ENCODE measurements at places on chromosomes 2 and 18. TPM values are rescaled to one million over a fixed set of nuclear protein-coding genes. Genes with fewer than 3 reads are reported as not detected.

The DTNA gene
- polyA plus RNA-seq: not detected

GRCh38 chr2:74555610-74556103 is 1.1 kb downstream of the DOK1 start:
- DNase-seq: no peak

GRCh38 chr2:195509551-195509950 is 147.5 kb upstream of the SLC39A10 start:
- DNase-seq: no peak

DNA sequence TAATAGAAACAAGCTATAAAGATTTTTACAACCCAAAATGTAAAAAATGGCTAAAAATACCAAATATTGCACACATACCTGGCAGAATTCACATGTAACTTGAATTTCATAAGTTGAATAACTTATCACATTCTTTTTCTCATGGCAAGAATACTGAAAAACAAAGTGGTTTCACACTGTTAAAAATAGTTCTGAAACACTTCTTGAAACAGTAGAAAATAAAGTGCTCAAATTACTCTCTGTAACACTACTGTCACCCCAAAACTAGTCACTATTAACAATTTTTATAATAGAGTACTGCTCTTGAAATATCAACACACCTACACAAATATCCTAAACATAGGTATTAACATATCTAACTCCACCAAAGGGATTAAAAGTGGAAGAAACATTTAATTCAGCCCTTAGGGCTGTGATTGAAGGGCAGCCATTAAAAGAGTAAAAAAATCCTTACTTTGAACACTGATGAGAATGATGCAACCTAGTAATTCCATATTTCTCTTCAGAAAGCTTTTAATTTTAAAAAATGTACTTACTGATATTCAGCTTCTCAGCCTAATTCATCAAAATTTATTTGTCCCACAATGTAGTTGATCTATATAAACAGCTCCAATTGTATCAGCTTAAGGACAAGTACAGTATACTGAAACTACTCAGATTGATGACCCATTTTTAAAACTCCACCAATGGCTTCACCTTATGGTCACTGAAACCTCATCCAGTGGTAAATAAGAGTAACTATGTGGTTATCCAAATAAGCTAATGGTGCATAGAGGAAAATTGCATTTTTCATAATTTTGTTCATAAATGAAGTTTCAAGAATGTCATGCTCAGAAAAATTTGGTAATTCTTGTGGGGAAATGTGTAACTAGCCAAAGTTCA is 31.4 kb downstream of the ATF2 start:
- DNase-seq: no peak

DNA sequence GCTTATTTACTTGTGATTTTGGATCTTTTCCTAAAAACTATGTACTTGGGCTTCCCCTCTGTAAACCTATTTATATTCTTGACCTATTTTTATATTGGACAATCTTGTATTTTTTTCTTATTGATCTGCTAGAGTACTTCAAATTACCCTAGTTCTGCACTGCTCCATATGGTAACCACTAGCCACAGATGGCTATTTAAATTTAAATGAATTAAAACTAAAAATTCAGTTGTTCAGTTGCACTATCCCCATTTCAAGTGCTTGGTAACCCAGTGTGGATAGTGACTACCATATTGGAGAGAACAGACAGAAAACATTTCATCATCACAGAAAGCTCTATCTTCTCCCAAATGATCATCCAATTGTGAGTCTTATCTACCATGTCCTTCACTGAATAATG is 74.3 kb downstream of the PDK1 start:
- DNase-seq: no peak

DNA sequence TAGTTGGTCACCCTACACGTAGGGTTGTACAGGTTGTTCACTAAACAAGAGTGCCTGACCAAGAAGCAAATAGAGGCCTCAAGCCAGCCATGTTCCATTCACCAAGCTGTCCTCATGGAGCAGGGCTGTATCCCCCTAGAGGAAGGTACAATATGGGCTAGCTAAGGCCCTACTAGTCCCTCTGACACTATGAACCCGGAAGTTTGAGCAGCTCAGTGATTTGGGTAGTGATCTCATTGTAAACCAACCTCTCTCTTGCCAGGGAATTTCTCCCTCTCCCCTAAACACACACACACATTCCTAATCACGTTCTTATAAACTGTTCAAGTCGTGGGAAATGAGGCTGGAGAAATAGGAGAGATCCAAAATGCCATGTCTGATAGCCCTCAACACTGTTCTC is 6.7 kb upstream of the CYS1 start:
- no peak for DNase-seq
